Right renal pelvis (tissue), 4 donors: ENCODE measurements at places on chromosomes 4 and X. TPM values are rescaled to one million over a fixed set of nuclear protein-coding genes. Genes with fewer than 3 reads are reported as not detected.

DNA sequence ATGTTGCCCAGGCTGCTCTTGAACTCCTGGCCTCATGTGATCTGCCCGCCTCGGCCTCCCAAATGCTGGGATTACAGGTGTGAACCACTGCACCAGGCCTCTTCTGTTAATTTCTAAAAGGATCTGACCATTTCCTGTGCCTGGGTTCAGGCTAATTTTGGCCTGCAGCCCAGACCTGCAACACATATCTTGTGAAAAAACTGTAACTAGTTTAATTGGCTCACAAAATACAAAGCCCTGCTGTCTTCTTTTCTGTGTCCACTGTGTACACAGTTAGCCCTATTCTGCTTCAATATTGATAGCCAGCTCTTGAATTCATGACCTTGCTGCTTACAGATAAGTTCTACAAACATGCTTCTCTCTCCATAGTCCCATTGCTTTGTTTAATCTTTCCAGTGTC is 753.5 kb downstream of the PDHA2 start:
- no peak for DNase-seq

DNA sequence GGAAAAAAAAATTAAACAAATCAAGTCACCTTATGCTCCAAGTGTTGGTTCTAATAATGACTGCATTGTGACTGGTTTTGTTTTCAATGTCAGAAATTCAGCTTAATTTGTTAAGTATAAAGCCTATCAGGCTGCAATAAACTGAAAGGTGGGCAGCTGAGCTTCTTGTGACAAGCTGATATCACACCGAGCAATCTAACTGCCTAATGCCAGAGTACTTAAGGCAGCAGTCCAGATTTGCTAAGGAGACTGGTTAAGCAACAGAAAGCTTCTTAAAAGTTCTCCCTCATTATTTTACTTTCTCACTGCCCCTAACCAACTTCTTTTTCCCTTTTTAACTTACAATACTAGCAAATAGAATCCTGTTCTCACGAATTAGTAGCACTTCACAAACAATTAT is 201.0 kb downstream of the MAB21L2 start:
- no peak for DNase-seq

The CD99 gene
- polyA plus RNA-seq = 226 TPM

The NSUN7 gene
- 12.9 TPM for polyA plus RNA-seq

The FATE1 gene
- 0.38 TPM for polyA plus RNA-seq

GRCh38 chr4:168900080-168900479 is 110.0 kb downstream of the CBR4 start:
- no peak for DNase-seq
